CD4-positive, alpha-beta T cell treated with Interleukin-6 for 4 hours (primary cell): ENCODE measurements at places on chromosomes 6 and 20.

DNA sequence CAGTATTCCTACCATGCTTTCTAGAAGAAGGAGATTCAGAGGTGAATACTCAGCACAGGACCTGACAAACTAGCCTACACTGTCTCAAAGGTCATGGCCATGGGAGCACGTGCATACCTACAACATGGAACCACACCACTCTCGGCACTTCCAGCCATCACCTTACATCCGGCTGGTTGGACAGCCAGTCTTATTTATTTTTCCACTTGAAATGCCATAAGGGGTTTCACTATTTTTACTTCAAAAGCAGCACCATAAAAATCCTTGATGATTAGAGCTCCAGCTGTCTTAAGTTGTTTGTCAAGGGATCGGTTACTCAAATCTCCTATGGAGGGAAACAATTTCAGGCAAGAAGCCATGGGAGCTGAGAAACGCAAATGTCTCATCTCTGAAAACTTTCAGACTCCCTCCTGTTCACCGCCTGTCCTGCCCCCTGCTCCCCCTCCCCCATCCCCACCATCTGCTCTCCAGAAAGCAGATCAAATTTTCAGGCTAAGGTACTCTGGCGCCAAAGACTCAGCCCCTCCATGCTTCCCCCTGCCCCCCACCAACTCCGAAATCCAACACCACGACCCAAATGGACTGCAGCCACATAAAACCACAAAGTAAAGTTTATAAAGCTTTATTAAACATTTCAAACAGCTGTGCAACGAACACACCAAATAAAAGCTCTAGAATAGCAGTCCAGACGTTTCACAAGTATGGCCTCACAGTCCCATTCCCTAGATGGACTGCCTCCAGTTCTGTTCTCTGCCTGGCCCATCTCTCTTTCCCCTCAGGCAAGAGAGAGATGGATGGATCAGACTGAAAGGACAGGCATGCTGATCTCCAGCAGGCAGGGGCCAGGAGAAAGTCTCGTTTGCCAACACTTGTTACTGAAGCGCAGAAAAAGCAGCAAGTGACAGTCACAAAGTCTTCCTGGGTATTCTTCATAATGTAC is 4.0 kb upstream of the NNAT start:
- DNase-seq, result no peak

DNA sequence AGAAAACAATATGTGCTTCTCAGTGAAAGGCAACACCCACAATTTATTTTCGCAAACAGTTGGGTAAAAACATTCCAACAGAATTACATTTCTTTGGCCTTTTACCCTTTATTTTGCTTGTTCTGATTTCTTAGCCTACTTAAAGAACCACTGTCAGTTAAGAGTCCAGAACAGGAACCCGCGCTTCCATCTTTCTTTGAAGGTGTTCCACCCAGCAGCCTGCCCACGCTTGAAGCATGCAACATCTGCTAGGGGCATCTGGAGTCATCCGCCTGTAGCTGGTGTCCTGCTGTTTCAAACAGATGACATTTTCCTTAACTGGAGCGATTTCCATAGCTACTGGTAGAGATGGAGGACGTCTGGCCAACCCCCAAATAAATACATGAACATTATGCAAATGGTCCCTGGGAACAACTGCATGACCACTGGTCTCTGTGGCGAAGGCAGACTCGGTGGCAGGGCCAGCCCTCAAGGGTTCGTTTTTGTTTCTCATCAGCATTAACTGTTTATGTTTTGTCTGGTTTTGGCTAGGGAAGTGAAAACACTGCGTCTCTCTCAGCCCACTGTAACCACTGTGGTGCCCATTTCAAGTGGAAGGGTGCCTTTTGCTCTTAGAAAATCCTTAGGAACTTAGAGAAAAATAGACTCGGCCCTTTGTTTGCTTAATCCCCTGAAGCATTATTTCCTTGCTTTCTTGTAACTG is 51.6 kb downstream of the LAMA4 start:
- DNase-seq, result no peak

DNA sequence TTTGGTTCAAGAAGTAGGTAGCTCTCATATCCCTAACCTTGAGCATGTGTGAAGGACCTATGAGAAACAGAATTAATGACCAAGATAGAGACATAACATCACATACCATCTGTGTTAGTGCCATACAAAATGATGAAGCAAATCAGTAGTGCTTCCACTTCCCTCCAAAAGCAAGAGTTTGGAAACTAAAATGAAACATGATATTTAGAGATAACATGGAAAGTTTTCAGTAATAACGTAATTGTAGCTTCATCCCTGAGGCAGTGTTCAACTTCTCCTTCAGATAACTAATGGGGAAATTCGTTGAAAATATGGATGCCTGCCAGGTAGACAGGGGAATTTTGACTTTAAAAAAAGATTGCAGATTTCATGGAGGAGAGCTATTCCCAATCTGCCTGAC is 248.4 kb upstream of the IRAK1BP1 start:
- no peak for DNase-seq

- no peak for DNase-seq
Measured at GRCh38 chr6:106084989-106085691, 996 bp upstream of the PRDM1 start.

GRCh38 chr6:5328800-5329199 is 67.5 kb downstream of the FARS2 start:
- DNase-seq, result no peak

- DNase-seq, result no peak
Measured at GRCh38 chr6:89475634-89476033, 42.7 kb downstream of the ANKRD6 start.

DNA sequence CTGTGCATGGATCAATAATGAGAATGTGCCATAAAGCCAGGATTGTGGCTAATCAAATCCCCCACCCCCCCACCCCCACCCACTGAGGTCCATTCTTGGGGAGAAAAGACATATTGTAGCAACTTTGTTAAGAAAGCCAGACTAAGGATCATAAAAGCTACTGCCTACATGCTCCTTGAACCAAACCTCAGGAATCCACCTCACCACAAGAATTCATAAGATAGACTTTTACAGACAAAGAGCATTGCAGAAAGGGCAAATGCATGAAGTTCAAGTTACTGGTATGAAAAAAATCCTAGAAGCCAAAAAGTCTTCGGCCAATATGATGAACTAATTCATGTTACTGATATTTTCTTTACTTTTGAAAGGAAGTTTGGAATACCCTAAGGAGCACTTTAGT is 187.9 kb upstream of the ARID1B start:
- no peak for DNase-seq

DNA sequence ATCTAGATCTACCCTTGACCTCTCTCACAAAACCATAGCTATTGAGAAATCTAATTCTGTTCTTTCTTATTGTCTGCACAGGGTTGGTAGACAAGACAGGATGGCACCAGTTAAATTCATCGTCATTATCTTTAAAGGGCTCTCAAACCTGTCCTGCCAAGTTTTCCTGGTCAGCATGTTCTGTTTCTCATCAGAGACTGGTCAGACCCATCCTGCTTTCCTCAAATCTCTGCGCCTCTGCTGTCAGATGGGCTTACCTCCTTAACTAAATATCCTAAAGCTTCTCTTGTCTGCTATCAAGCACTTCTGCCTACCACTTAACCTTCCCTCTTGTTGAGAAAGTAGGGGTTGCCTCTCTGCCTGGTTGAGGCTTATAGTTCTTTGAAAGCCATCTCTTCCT is 125.2 kb downstream of the MYO6 start:
- DNase-seq, result no peak

DNA sequence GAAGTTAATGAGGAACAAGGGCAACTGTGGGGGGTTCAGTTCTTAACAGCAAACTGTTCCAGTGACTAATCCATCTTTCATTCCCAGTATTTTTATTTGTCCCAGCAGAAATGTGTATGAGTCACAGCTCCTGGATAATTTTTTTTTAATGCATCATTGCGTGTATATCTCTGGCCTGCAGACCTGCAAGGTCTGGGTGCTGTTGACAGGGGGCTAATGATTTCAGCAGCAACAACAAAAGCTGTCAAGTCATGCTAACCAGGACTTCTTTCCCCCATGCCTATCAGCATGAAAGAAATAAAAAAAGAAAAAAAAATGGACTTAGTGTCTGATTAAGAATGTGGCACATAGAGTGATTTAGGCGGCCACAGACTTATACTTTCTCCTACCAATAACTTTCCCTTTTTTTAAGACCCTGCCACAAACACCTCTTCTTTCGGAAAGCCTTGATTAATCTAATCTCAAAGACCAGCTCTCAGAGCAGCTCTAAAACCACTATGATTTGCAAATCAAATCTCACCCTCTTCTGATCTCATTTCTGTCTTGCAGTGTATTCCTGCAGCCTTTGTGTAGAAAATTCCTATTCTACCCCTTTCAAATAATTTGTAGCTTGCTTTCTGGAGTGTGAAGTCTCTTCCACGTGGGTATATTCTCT is 14.2 kb upstream of the PREX1 start:
- DNase-seq, result no peak

- no peak for DNase-seq
Measured at GRCh38 chr6:14789996-14790395, 455.9 kb upstream of the JARID2 start.

DNA sequence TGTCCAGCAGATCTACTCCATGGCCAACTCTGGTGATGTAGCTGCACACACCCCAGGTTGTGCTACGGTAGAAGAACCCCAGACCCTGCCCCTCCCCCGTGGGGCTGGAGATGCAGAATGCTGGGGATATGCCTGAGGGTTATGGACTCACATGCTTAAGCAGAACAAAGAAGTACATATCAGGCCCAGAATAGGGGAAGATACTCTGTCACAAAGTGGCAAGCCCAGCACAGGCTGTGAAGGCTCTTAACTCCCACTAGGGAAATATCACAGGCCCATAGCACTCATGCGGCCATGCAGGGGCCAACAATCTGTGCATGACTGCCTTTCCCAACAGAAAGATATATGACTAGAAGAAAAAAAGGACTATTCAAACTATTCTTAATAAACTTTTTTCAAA is 234.9 kb downstream of the KCNQ5 start:
- DNase-seq, result no peak

DNA sequence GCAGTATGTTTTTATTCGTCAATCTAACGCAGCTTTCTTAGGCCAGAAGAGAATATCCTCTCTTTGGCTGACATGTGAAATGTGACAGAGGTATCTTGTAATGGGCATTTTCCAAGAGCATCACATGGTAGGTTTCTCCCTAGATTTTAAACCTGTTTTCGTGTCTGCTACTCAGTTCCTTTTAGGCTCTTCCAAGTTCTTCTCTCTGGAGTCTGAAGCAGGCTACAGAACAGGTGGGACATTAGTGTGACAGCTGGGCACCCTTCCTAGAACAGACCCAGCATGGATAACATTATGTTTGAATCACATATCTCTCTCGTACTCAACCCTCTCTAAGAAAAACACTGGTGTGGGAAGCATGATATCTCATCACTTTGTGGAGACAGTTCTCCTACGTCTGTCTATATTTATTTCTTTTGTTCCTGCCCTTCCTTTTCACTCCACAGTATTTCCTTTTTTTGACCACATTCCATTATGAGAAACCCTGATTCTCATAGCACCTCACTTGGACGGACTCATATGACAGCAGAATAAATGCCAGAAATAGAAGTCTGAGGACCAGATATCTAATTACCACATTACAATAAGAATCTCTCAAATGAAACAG is 263.4 kb downstream of the NKAIN2 start:
- no peak for DNase-seq

DNA sequence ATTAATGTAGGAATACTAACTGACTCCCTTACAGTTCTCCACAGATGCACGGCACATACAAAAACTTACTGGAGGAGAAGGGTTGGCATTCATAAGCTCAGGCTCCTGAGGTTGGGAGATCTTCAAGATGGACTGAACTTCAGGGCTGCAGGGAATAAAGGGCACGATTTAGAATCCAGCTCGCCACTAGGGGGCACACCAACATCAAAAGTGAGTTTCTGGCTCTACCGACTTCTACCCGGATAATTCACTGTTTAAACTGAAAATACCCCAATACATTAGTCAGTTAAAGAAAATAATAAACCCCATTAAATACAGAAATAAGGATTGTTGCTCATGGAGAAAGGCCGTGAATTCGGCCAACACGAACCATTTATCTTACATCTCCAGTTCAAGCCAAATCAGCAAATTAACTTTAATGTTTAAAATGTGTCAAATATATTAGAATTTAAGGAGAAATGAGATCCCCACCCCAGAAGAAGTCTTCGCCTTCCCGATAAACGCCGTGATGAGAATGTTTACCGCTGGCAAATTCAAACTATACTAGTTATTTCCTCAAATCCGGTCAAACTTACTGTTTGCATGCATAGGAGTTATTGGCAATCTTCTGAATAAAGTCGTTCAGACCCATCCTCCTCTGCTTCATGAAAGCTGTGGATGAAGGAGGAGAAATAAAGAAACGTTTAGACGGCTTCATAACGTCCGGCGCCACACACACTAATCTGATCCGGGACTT is 121.7 kb upstream of the SLC2A12 start:
- peak; percentile 93 for DNase-seq

DNA sequence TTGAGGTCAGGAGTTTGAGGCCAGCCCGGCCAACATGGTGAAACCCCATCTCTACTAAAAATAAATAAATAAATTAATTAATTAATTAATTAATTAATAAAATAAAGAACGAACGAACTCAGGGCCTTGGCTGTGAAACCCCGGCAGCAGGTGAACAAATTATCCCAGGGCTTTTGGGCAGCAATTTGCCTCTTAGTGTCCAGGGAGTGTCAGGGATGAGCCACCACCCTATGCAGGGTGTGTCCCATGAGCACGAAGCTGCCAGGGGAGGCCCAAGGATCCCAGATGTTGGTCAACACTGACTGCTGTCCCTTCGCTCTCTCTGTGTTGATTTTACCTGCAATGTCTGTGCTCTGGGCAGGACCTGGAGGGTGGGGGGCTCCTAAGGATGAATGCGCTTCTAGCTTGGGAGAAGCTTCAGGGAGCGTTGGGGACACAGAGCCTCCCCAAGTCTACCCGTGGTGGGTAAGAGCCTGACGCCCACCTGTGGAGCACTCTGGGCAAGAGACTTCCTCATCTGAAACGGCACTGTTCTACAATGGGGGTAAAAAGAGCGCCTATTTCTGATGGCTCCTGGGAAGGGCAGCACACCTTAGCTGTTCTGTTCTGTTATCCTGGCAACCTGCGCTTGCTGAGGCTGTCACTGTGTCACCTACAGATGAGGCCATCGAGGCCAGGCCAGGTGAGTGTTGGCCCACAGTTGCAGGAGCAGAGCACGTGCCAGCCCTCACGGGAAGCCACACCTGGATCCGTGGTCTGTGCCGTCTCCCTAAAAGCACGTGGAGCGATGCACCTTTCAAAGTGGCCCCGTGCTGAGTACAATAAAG is 125.5 kb upstream of the CDH4 start:
- DNase-seq, result no peak

GRCh38 chr6:123810214-123810613 is 6.5 kb downstream of the NKAIN2 start:
- DNase-seq, result no peak

DNA sequence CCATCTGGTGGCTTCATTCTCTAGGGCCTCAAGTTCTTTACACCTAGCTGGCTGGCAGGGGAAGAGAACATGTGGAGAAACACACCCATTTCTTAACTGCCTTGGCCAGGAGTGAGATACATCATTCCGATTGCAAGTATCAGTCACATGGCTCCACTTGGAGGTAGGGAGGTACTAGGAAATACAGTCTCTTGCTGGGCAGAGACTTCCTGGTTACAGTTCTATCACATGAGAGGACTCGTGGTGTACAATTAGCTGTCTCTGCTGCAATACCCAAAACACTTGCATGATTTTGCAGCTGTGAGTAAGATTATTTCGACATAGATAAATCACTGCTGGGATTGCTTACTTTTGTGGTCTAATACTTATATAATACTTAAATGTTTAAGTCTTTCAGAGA is 51.1 kb downstream of the GTF2H5 start:
- no peak for DNase-seq
